Frontal cortex (tissue), 4 donors: ENCODE measurements at places on chromosomes 1 and 21.

GRCh38 chr1:64754173-64754572 lies 9.3 kb downstream of the RAVER2 start:
- no peak for DNase-seq

GRCh38 chr1:40876891-40877290 lies 14.7 kb upstream of the CITED4 start:
- no peak for DNase-seq

GRCh38 chr1:11873395-11874257 lies 14.9 kb upstream of the NPPB start:
- DNase-seq = no peak

DNA sequence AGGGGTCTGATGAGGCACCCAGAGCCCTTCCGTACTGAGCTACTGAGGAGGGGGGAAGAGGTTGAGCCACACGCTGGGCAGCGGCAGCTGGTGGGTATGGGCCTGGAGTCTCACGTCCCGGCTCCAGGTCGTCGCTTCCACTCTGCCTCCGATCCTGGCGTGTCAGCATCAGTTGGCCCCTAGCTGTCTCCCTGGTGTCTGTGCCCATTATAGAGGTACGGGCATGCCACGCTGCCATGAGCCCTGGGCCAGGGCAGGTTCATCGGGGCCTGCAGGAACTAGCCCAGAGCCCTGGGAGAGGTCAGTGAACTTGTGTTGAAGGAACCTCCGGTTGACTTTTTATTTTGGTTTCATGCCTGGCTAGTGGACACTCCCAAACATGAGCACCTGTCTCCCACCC lies 18.2 kb downstream of the COQ8A start:
- DNase-seq = no peak

DNA sequence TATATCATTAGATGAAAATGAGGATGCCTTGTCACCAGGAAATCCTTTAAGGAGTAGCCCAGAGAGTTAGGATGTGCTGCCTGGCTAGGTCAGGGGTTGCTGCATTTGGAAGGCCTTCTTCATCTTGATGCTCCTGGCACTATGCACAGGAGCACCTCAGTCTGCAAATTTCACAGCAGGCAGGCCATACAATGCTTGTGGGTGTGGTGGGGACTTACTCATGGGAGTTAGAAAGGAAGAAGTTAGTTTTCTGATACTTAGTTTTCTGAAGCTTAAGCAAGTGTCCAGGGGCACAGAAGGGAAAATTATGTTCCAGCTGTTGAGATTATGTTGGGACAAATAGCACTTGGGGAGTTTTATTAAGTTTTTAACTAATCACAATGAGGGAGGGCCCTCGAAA lies 11.4 kb downstream of the HLX start:
- no peak for DNase-seq

DNA sequence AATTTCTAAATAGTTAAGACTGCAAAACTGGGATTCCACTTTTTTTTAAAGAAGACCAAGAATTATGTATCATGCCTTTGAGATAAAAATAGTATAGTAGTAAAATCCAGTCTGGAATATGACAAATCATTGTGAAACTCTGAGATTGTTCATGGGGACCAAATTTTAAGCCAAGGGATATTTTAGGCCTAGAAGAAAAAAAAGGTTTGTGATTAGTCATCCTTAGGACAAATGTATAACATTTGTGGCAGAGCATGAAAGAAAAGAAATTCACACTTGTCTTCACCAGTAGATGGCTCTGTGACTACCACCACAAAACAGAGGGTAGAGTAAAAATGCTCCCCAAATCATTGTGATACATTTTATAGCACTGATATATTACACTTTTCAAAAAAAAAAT lies 226.1 kb downstream of the KCTD3 start:
- DNase-seq = no peak

GRCh38 chr21:35113064-35113463 lies 64.0 kb upstream of the RUNX1 start:
- DNase-seq = no peak

GRCh38 chr1:55506740-55507577 lies 291.8 kb upstream of the USP24 start:
- DNase-seq = no peak

DNA sequence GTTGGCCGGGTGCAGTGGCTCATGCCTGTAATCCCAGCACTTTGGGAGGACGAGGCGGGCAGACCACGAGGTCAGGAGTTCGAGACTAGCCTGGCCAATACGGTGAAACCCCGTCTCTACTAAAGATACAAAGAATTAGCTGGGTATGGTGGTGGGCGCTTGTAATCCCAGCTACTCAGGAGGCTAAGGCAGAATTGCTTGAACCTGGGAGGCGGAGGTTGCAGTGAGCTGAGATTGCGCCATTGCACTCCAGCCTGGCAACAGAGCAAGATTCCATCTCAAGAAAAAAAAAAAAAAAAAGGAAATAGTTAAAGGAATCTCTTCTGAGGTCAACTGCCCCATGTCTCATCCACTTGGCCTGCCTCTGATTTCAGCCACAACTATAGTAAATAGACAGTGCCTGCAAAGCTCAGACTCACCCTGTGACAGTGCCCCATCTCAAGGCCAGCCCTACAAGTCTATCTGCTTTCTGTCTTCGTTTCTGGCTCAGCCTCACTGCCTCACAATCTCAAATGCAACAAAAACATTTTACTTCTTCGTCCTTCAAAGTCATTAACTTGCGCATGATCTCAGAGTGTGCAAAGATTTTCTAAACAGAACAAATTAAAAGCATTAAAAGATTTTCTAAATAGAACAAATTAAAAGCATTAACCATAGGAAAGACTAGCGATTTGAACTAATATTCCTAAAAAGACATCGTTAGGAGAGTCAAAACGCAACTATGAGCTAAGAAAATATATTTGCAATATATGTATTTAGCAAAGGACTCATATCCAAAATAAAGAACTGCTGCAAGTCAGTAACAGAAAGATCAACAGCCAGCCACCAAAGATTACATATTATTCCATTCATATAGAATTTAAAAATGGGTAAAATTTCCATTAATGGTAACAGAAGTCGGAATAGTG lies 65.0 kb upstream of the PRDX6 start:
- DNase-seq = no peak

GRCh38 chr1:223631473-223631872 lies 34.0 kb downstream of the CAPN8 start:
- DNase-seq = no peak

GRCh38 chr1:110387048-110387754 lies 3.6 kb downstream of the SLC16A4 start:
- no peak for DNase-seq

DNA sequence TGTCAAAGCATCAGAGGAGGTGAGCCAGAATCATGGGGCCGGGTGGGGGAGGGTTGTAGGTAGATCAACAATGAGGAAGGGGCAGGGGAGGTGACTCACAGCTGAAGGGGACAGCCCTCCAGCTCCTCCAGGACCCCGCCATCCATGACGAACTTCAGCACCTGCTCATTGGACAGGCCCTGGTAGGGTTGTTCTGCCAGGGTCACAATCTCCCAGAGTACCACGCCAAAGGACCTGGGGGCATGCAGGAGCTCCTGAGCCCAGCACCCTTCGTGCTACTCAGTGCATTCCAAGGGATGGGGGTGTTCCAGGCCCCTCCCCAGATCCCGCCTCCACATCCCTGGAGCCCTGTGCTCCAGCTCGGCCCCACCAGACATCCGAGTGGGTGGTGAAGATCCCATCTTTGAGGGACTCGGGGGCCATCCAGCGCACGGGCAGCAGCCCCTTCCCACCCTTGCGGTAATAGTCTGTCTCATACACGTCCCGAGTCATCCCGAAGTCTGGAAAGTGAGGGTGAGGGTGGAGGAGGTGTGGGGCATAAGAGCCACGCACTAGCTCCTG lies 17.5 kb downstream of the INSRR start:
- no peak for DNase-seq

- DNase-seq = no peak
Measured at GRCh38 chr1:51734896-51735745, 118.2 kb downstream of the OSBPL9 start.

DNA sequence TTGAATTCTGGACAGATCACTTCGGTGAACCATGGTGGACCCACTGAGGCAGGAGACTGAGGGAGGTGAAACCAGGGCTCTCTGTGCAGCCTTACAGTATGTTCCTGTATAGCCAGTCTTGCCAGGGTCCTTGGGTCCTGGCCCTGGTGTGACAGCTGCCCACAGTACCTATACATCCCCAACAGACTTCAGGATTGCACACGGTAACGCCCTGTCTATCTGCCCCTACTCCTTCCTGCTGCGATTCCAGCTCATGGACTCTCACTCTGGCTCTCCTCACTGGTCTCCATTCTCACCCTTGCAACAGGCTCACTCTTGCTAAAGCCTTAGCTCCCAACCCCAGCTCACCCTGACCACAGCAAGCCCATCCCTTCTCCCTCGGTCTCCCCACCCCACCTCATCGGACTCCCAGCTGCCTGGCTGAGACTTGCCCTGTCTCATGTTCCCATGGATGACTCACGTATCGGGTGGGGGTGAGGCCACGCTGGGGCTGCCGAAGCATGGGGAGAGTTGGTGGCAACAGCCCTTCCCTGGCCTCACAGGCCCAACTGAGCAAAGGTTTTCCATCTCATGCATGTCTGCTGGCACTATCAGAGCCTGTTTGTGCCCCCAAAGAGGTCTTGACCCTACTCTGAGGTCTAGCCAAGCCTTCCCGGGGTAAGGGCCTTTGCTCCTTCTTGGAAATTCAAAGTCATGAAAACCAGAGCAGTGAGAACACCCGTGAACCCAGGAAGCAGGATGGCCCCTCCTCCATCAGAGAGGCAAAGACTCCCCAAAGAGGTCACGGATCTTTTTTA lies 7.1 kb downstream of the PHLDA3 start:
- no peak for DNase-seq

- DNase-seq = no peak
Measured at GRCh38 chr1:94255476-94255875, 18.1 kb upstream of the ARHGAP29 start.

DNA sequence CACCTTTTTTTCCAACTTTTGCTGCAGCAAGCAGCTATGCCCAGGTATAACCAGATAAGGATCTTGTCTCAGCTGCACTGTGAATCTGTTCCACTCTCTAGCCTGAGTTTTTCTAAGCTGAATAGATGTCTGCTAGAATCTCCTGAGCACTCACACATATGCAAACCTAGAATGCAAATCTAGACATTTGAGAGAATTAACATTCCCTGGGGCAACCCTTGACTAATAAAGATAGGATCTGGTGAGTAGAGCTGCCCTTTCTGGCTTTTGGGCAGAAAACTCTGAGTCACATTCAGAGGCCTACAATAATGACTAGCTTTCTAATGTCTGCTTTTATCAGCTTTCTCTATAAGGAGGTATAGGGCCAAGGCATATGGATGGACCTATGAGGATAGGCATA lies 61.4 kb upstream of the BARHL2 start:
- DNase-seq = no peak

- DNase-seq = peak; percentile 82
Measured at GRCh38 chr1:201408176-201408833, 9.2 kb upstream of the LAD1 start.

DNA sequence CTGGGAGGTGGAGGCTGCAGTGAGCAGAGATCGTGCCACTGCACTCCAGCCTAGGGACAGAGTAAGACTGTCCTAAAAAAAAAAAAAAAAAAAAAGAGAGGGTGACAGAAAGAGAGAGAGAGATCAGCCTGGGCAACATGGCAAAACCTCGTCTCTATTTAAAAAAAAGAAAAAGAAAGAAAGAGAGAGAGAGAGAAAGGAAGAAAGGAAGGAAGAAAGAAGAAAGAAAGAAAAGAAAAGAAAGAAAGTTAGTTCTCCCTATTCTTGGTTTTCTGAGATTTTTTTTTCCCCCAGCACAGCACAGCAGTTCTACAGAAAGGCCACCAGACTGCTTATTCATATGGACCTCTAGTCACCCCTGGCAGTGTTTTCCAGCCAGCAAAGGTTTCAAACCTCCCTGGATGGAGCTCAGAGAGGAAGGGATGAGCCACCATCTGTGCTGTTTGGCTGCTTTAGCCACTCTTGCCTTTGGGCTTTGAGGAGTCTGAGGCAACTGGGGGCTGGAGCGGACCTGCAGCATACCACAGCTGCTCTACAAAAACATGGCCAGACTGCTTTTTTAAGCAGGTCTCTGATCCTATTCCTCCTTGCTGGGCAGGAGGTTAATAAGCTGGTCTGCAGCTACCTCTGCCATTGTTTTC lies 10.6 kb downstream of the S100A6 start:
- DNase-seq = no peak

DNA sequence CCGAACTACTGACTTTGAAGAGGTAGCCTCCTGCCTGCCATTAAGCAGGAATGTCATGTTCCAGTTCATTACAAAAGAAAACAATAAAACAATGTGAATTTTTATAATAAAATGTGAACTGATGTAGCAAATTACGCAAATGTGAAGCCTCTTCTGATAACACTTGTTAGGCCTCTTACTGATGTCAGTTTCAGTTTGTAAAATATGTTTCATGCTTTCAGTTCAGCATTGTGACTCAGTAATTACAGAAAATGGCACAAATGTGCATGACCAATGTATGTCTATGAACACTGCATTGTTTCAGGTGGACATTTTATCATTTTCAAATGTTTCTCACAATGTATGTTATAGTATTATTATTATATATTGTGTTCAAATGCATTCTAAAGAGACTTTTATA lies 159.8 kb upstream of the SGIP1 start:
- DNase-seq = no peak

DNA sequence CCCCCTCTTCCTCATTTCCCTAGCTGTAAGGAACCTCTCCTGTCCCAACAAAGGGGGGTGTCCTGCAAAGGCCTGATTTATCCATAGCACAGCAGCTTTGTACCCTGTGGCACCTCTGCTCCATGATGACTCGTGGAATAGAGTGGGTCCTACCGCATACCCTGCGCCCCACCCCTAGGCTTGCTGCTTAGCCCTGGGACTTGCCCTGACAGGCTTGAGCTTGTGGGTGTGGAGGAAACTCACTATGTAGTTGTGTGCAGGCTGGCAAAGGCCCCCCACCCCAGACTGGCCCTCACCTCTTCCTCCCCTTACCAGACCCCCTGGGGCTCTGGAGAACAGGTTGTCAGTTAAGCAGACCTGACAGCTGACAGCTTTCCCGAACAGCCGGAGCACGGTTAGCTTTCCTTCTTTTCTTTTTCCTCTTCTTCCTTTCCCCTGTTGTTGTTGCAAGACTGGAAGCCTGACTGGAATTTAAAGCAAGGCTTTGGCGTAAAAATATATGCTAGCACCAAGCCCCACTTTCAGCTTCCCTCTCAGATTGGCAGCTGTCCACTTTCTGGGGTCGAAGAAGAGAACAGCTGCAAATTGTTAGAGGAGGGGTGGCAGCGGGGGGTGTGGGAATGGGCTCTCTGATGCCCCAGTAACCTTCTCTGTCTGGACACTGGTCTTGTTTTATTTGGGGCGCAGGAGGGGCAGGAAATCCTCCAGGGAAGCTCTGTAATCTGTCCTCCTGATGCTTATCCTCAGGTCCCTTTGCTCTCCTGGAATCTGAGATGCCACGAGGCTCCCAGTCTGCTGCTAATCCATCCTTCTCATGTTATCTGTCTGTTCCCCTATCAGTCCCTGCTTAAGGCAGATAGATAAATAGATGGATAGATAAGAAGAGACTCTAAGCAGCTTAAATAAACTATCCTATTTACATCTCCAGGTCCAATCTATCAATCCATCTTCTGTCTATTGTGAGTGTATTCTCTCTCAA lies 134.6 kb downstream of the BRINP2 start:
- no peak for DNase-seq

- no peak for DNase-seq
Measured at GRCh38 chr1:14543191-14543840, 55.2 kb upstream of the KAZN start.
